ENCODE measurements at places on chromosomes 7 and 10.

DNA sequence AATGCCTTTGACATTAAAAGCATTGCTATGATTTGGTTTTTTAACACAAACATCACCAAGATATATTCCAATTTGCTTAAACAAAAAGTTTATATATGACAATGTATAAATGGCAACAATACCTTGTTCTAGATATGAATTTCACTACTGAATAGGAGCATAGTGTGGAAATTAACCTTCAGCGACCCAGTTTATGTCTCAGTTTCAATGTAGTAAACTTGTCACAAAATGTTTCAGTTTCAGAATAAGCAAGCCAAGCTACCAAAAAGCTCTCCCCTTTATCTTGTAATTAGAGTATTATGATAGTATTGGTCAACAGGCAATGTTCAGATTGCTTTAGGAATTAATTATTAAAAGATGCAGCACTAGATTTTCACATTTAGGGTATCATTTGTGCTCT is 99.6 kb upstream of the PCDH15 start:
- DNase-seq, result no peak

GRCh38 chr7:151251689-151252560 is 3.4 kb upstream of the SMARCD3 start:
- DNase-seq, result peak; percentile 17

DNA sequence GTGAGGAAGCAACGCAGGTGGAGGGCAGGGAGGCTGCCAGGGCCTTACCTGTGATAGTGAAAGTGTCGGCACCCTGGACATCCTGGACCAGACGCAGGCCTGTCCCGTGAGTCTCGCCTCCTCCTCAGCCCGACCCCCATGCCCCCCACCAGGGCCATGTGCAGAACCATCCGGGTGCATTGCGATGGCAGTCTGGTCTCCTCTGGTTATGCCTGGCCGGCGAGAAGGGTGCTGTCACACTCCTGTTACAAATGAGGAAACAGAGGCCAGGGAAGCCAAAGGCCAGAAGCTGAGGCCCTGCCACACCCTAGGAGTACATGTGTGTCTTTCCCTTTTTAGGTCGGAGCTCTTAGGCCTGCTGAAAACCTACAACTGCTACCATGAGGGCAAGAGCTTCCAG is 7.2 kb downstream of the DEPP1 start:
- DNase-seq, result no peak

DNA sequence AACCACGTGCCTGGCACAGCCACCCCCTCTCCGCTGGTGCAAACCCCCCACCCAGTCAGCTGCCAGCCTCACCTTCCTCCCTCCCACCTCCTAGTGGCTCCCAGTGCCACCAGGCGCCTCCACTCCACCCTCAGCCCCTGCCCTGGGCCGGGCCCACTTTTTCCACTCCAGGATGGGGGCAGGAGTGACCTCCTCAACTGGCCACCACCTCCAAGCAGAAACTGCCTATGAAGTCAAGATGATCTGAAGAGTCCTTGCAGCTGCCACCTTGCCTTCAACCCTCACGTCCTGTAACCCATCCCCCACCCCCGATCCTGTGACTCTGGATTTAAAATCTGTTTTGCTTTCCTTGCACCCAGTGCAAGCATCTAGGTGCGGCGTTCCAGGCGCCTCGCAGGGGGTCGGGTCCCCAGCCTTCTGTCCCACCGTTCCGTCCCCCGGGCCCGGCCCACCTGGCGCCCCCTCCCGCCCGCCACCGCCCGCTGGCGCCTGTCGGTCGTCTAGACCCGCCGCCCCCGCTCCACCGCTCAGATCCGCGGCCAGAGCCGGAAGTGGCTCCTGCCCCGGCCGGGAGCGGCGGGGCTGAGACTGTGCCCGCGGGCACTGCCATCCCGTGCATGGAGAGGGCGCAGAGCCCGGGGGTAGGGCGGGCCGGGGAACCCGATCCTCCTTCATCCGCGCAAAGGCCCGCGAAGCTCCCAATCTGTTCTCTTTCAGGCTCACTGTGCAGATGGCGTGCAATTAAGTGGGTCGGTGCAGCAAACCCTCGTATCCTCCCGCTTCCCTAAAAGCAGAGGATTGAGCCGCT is 51.2 kb upstream of the GTF2I start:
- DNase-seq, result peak; percentile 73
